ENCODE measurements at places on chromosomes 4 and X.

GRCh38 chrX:20197641-20198210, 56.1 kb upstream of the EIF1AX start:
- DNase-seq, result no peak

DNA sequence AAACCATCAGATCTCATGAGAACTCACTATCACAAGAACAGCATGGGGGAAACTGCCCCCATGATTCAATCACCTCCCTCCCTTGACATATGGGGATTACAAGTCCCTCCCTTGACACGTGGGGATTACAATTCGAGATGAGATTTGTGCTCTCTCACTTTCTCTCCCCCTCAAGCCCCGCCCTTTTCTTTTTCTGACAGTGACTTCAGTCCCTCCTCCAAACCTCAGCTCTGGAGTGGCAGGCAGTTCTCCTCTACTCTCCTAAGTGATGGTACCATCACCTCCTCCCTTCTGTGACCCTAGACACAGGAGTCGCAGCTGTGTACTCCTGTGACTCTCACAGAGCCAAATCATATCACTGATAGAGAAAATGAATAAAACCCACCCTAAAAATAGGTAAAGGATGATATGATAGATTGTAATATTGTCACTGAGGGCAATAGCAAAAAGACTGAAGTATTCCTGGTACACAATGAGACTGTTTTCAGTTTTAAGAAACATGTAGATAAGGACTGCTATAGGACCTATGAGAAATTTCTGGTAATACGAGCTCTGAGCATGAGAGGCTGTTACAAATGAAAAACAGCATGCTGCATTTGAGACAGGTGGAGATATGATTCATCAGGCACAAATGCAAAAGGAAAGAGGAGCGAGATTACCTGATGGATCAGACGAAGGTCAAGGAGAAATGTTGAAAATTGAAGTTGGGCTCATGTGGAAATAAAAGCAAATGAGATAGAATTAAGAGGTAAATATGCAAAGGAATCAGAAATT, 101.2 kb upstream of the CBLL2 start:
- no peak for DNase-seq

DNA sequence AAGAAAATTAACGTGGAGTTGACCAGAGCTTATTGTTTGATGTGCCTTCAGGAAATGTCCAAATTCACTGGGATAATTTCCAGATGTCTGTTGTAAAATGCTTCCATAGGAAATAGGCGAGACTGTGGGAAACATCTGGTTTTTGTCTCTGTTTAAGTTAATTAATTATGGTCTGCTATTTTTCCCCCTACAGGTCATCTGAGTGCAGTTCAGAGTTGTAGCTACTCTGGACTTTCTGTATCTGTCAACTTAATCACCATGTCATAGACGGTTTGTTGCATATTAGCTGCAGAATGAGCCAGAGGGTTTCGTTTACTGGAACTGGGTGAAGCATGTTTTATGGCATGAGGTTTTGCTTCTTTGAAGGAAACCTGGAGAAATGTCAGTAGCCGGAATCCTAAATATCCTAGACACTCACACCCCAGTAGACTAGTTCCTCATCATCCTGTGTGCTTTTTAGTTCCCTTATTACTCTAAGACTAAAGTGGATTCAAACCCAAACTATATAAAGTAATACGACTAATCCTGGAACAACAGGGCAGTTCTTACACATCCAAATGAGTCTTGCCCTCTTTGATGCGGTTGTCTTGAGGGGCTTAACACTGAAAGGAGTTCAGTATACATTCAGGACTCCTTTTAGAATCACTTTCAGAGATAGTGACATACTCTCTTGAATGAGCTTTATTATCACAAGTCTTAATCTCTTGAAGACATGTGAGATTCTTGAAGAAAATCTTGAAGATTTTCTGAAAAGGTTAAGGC, 62.5 kb downstream of the PPEF1 start:
- no peak for DNase-seq

DNA sequence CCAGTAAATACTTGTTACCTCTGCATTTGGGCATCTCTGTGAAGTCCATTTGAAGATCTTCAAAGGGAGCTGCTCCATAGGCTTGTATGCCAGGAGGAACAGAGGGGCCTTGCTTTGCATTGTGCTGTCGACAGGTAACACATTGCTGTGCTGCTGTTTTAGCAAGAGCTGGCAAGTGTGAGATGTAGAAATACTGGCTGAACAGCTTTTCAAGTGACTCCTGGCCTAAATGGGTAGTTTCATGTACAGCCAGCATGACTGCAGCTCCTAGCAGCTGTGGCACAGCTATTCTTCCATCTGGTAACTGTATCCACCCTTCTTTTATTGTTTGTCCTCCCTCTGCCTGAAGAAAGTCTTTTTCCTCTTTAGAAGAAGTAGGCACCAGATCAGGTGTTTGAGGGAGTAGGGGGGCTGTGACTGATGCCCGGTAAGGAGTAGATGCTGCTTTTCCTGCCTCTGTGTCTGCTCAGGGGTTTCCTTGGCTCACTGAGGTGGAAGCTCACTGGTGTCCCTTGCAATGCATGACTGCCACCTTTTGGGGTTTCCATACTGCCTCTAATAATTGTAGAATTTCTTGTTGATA, 965.3 kb downstream of the CCSER1 start:
- DNase-seq, result no peak

- no peak for DNase-seq
Measured at GRCh38 chr4:78323439-78323838, 228.1 kb upstream of the ANXA3 start.

DNA sequence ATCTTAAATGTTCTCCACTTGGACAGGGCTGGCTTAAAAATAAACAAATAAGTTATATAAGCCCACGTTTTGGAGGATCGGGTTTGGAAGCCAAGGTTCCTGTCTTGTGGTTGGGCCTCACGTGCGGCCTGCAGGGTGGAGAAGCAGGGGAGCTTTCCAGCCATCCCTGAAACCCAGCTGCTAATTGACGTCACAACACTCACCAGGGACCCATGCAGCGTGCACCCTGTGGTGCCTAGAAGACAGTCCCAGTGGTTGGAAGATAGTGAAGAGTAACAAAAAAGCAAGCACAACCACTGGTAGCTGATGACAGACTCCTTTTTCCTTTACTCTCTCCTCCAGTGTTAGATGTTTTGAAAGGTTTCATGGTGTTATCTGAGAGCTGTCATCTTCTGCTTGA, 142.0 kb upstream of the RBPJ start:
- no peak for DNase-seq

- DNase-seq, result no peak
Measured at GRCh38 chrX:15702488-15703371, 35.3 kb upstream of the CA5B start.

DNA sequence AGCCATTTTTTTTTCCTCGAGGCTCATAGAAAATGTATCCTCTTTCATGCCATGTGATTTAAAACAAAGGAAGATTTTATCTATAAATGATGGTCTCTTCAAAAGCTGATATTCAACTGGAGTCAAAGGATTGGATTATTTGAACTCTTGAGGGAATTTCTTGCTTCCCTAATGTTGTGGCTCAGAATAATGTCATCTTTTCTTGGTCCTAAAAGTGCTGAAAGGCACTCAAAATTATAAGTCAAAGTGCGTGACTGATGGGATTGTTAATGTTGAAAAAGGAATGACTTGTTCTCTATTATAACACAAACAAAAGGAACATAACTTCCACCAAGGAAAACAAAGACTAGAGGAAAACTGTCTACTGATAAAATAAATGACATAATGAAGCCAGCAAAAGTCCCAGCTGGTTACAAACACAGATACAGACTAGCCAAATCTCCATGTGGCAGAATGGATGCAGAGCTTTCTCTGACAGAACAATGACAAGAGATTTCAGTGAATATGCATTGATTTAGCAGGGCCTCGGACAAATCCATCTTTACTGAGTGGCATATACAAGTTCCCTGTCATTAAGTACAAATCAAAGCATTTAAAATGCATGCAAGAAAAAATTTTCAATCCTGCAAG, 552.6 kb downstream of the GBA3 start:
- DNase-seq, result no peak

DNA sequence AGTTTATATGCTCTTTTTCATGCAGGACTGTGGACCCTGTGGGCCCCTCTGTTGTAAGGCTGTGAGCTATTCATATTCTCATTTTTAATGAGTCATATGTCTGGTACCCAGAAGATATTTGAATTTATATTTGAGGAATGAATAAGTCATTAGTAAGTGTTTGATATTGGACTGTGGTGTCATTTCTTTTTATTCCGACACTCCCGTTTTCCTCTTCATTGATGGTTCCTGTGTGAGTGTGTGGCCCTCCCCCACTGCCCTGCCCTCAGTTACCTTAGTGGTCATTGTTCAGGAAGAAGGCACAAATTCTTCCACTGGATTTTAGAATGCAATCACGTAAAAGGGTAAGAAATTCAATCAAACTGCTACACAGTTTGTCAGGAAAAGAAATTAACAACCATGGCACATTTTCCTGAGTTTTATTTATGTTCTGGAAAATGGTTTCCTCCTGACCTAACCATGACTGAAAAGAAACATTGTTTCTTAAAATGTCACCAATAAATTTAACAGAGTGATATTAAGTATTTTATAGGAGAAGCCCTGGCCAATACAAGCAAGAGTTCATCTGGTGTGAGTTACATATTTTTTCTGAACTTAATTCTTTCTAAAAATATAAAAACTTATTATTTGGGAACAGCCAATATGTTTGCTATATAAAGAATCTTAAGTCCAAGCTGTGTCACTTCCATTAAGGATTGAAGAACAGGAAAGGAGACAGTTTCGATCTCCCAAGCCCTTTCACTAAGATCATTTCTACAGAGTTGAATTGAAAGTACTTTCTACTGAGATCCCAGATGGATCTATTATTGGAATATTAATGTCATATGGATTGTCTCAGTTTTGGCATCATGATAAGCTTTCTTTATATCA, 370.5 kb upstream of the ANXA10 start:
- no peak for DNase-seq
